ENCODE measurements at places on chromosomes 12 and 14. TPM values are rescaled to one million over a fixed set of nuclear protein-coding genes. Genes with fewer than 3 reads are reported as not detected.

DNA sequence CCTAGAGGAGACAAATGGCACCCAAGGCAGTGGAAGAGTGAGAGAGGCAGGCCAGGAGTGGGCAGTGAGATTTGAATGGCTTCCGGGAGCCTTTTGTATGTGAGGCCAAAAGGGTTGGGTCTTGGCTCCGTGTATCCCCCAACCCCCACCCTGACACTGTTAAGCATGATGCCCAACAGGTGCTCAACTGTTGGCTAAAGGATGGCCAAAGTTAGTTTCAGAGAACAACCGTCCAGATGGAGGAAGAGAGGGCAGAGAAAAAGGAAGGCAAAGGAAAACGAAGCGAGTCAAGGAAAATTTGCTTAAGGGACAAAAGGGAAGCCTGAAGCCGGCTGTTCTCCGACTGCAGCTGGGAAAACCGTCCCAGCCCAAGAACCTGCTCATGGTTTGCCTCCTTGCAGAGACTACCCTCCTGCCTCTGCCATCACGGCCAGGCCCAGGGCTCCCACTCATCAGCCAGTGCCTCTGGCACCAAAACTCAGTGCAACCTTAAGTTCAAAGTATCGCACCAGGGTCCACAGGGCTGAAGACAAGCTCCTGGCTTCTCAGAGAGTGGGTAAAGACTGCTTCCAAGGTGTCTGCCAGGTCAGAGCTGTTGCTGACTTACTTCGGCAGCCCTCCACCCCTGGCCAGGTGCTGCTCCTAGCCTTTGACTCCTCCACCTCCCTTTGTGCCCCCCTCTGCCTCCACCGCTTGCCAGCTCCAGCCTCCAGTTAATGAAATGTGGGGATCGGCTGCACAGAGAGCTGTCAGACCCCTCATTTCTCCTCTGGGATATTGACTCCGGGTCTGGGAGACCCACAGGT is 4.2 kb upstream of the C1QL4 start:
- no peak overlapping the region for H3K27ac ChIP-seq
- no peak for DNase-seq
- no peak overlapping the region for H3K4me3 ChIP-seq
- H3K36me3 ChIP-seq: no peaks in the 10 kb centered on the region

DNA sequence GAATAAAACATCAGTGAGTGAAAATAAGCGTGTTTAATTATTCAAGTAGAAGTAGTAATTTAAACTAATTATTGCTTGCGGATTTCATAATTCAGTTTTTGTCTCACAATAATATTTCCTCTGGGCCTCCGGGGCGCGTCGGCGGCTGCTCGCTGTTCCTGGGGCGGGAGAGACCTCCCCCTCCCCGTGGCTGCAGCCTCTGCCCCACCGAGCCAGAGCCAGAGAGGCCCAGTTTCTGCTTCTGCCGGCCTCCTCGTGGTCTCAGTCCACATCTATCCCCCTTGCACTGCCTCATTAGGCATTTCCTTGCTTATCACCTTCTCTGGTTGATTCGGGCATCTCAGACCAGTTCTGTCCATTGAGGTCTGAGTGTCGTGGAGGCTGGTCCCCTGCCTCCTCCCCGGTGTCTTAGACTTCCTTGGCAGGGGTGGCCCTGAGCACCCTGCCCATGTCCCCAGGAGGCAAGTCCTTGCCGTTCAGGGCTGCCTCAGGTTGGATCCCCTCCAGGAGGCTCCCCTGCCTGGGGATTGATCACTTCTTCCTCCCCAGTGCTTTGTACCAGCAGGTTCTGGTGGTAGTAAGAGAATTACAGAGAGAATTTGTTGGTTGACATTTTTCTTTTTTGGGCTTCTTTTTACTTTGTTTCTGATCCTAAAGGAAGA is 78.0 kb downstream of the SLC25A47 start:
- no peak for DNase-seq
- H3K27ac ChIP-seq: no peak overlapping the region
- H3K4me3 ChIP-seq: no peak overlapping the region
- H3K4me1 ChIP-seq: no peaks in the 10 kb centered on the region

DNA sequence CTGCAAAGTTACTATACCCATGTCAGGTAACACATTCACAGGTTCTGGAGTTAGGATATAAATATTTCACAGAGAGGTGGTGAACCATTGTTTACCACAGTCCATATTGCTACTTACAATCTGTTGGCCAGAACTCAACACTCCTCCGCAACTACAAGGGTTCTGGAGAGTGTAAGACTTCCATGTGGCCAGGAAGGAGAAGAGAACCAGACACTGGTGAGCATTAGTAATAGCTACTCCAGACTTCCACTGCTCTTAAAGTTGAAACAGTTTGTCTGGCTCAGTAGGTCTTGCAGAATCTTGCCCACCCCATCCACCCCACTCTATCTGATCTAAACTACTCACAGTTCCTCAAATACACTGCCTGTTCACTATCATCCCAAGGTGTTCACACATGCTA is 369.6 kb downstream of the DUSP6 start:
- H3K4me1 ChIP-seq: no peaks in the 10 kb centered on the region
- H3K27ac ChIP-seq: no peak overlapping the region
- DNase-seq: no peak
- no peak overlapping the region for H3K4me3 ChIP-seq
- H3K36me3 ChIP-seq: no peaks in the 10 kb centered on the region
- H3K27me3 ChIP-seq: no peaks in the 10 kb centered on the region

GSC gene
- not detected for polyA plus RNA-seq

GRCh38 chr14:72254937-72255472 is 322.8 kb downstream of the RGS6 start:
- H3K36me3 ChIP-seq: no peaks in the 10 kb centered on the region
- H3K4me3 ChIP-seq: no peak overlapping the region
- H3K27ac ChIP-seq: no peak overlapping the region
- no peaks in the 10 kb centered on the region for H3K27me3 ChIP-seq
- DNase-seq: no peak

DNA sequence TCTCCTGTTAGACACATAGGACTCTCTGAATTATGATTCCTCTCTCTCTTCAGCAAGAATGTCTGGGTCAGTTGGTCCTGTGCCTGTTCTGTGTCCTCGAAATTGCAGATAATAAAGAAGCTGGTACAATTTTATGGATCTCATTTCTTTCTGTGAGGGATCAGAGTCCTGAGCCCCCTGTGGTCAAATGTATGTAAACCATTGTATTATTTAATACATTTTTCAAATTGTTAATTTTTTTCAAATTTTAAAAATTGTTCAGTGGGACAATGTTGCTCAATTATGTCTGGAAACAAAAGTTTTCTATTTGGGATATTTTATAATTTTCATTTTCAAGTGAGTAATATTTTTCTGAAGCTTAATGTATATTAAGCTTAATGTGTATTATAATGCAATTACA is 513.5 kb downstream of the CCER1 start:
- no peaks in the 10 kb centered on the region for H3K4me1 ChIP-seq
- no peak overlapping the region for H3K4me3 ChIP-seq
- no peaks in the 10 kb centered on the region for H3K27me3 ChIP-seq
- no peak for DNase-seq
- no peak overlapping the region for H3K27ac ChIP-seq

GRCh38 chr14:68782091-68782981 is 10.5 kb downstream of the ZFP36L1 start:
- H3K4me3 ChIP-seq: no peak overlapping the region
- DNase-seq: peak; percentile 65
- H3K4me1 ChIP-seq: peaks cover 51% of the 10 kb centered on the region
- H3K27me3 ChIP-seq: no peaks in the 10 kb centered on the region
- H3K36me3 ChIP-seq: no peaks in the 10 kb centered on the region

DNA sequence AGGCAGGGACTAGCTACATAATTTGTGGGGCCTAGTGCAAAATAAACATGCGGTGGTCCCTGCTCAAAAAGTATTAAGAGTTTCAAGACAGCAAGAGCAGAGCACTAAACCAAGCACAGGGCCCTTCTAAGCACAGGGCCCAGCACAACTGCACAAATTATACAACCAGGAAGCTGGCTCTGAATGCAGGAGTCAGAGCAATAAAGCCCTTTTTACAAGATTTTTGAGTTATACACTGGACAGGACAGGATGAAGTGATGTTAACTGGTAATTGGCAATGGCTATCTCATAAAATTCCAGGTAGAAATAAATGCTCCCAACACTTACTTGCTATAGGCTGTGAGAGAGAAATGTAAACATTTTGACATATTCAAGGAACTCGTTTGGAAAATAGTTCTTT is 86.2 kb upstream of the GPHB5 start:
- no peak for DNase-seq
- H3K4me3 ChIP-seq: no peak overlapping the region
- H3K27ac ChIP-seq: peak overlapping the region; percentile 20
- no peaks in the 10 kb centered on the region for H3K36me3 ChIP-seq

GRCh38 chr12:54749191-54749818 is 101.1 kb upstream of the DCD start:
- no peaks in the 10 kb centered on the region for H3K4me1 ChIP-seq
- H3K27me3 ChIP-seq: no peaks in the 10 kb centered on the region
- DNase-seq: no peak

DNA sequence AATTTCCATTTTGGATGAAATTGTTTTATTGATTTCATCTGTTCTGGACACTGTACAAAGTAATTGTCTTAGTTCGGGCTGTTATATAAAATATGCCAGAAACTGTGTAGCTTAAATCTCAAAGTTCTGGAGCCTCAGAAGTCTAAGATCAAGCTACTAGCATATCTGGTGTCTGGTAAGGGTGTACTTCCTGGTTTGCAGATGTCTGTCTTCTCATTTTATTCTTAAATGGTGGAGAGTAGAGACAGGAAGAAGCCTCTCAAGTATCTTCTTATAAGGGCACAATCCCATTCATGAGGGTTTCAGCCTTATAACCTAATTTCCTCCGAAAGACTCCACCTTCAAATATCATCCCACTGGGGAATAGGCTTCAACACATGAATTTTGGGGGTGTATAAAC is 51.3 kb downstream of the MON2 start:
- H3K27ac ChIP-seq: no peak overlapping the region
- H3K4me3 ChIP-seq: no peak overlapping the region
- no peak for DNase-seq
- H3K4me1 ChIP-seq: no peaks in the 10 kb centered on the region
- no peaks in the 10 kb centered on the region for H3K27me3 ChIP-seq
- H3K36me3 ChIP-seq: peaks cover 5% of the 10 kb centered on the region

STAC3 gene
- polyA plus RNA-seq: 4.6 TPM

DNA sequence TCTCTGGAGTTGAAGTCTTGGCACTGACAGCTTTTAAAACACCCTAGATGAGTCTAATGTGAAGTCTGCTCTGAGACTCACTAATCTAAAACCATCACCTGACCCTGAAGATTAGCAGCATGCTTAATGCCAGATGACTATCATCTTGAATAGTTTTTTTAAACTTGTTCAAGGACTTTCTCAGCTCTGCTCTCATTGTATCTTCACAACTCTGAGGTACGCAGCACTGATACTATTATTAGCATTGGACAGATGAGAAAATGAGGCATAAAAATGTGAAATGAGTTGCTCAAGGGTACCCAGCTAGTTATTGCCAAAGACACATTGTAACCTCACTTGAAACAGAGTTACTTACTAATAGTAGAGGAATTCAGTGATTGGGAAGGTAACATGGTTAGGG is 4.8 kb downstream of the SLC38A1 start:
- no peaks in the 10 kb centered on the region for H3K4me1 ChIP-seq
- H3K27ac ChIP-seq: peak overlapping the region; percentile 92
- H3K27me3 ChIP-seq: no peaks in the 10 kb centered on the region
- H3K36me3 ChIP-seq: no peaks in the 10 kb centered on the region
- no peak overlapping the region for H3K4me3 ChIP-seq
- DNase-seq: no peak

- no peak for DNase-seq
- H3K36me3 ChIP-seq: no peaks in the 10 kb centered on the region
- H3K27me3 ChIP-seq: no peaks in the 10 kb centered on the region
- no peak overlapping the region for H3K27ac ChIP-seq
- no peaks in the 10 kb centered on the region for H3K4me1 ChIP-seq
- H3K4me3 ChIP-seq: no peak overlapping the region
Observed at GRCh38 chr12:127170226-127171180, 1096.5 kb upstream of the TMEM132C start.

DNA sequence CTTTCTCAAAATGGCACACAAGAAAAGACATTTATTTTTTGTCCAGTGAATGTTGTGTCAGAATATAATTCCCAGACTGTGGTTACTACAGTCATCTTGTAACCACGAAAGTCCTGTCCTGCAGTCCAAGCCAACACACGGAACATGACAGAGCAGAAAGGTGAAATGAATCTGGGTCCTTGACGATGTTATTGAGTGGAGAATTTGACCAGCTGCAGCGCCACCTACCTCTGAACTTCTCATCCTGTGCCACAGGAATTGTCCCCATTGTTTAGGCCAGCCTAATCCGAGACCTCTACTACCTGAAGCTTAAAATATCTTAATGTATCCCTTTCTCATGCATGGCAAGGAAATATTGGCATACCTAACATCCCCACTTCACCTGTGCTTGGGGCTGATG is 64.1 kb upstream of the OTX2 start:
- no peaks in the 10 kb centered on the region for H3K4me1 ChIP-seq
- no peak overlapping the region for H3K27ac ChIP-seq
- DNase-seq: no peak
- H3K4me3 ChIP-seq: no peak overlapping the region
- no peaks in the 10 kb centered on the region for H3K36me3 ChIP-seq

DNA sequence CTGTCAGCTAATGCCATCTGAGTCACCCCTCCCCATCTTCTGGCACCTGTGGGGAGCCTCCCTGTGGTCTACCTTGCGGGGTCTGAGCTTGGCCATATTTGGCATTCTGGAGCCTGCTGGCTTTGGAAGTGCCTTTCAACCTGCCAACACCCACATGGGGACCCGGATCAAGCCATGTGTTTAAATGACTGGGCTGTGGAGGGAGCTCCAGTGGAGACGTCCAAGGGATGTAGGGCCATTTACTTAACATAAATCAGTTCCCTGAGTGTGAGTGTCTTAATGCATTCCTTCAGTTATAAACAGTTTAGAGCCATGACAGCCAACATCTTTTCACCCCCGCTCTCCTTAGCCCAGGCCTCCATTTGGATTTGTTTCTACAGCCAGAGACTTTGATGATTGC is 22.0 kb downstream of the CACNA1C start:
- H3K27ac ChIP-seq: peak overlapping the region; percentile 83
- DNase-seq: no peak
- H3K36me3 ChIP-seq: no peaks in the 10 kb centered on the region
- H3K27me3 ChIP-seq: no peaks in the 10 kb centered on the region
- H3K4me1 ChIP-seq: peaks cover 63% of the 10 kb centered on the region

TUBA1A gene
- polyA plus RNA-seq: 20.1 TPM

GRCh38 chr12:58564721-58565120 is 355.6 kb downstream of the LRIG3 start:
- H3K36me3 ChIP-seq: no peaks in the 10 kb centered on the region
- no peaks in the 10 kb centered on the region for H3K4me1 ChIP-seq
- no peaks in the 10 kb centered on the region for H3K27me3 ChIP-seq
- no peak for DNase-seq

DNA sequence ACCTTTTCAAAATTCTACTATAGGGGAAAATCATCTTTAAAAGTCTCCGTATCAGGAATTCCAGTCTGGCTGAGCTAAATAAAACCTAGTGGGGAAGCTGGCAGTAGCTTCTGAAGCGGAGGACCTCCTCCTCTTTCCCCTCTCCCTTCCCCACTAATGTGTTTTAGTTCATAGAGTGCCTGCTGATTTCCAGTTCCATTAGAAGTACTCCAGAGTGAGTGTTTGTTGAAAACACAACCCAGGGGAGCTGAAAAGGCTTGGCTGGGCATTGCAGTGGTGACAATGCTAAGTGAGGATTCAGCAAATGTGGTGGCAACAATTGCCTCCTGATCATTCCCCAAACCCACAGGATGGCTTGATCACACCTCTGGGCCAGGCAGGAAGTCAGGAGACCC is 144.2 kb upstream of the FRMD6 start:
- H3K4me3 ChIP-seq: no peak overlapping the region
- DNase-seq: no peak
- peaks cover 22% of the 10 kb centered on the region for H3K4me1 ChIP-seq
- H3K36me3 ChIP-seq: no peaks in the 10 kb centered on the region

PCBP2 gene
- polyA plus RNA-seq: 455 TPM

All from sigmoid colon (tissue), 7 donors.